Stimulated activated naive B cell treated with anti-CD40 and anti-IgM and Interleukin-4, amounts not matched to agents 10 μg/mL and 1 μg/mL and 100 μg/mL, for 72 hours (primary cell): ENCODE measurements at places on chromosomes 4 and X.

GRCh38 chr4:60745800-60746571, 454.1 kb upstream of the ADGRL3 start:
- no peak for DNase-seq

GRCh38 chr4:28427306-28428085, 1566.9 kb downstream of the STIM2 start:
- DNase-seq: no peak

GRCh38 chrX:56787734-56788152, 58.7 kb downstream of the NBDY start:
- no peak for DNase-seq

- DNase-seq: no peak
Measured at GRCh38 chr4:141098163-141098562, 35.1 kb downstream of the RNF150 start.

- no peak for DNase-seq
Measured at GRCh38 chrX:55488006-55488592, 1.5 kb downstream of the USP51 start.

GRCh38 chrX:22963196-22963595, 36.6 kb upstream of the DDX53 start:
- no peak for DNase-seq

DNA sequence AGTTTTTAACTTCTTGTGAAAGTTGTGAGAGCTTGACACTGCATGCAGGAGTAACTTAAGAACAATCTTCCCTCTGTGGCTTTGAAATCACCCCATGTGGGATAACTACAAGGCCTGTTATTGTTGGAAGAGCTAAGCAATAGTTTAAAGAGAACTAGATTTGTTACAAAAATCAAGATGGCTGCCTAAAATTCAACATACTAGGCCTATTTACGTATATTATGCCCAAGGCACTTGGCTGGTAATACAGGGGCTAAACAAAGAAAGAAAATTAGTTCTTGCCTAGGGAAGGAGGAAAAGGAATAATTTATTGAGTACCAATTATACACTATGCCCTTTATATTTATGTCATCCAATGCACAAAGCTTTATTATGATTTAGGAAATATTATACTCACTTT, 36.1 kb downstream of the DMD start:
- DNase-seq: no peak

DNA sequence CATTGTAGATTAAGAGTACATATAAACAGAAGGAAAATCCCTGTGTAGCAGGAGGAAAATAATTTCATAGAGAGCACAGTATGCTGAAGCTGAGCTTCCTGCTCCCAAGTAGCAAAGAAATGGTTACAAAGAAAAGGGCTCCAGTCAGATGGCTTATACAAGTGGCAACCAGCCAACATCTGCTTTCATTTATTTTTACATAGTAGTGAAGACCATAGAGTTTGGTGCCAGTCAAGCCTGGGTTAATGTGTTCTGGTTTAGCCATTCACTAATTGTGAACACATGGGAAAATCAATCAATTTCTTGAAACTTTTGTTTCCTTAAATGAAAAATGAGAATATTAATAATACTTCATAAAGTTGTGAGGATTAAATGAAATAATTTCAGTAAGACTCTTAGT, 111.3 kb upstream of the ELOVL6 start:
- DNase-seq: no peak

GRCh38 chr4:33625748-33626147, 2618.6 kb downstream of the ARAP2 start:
- DNase-seq: no peak

DNA sequence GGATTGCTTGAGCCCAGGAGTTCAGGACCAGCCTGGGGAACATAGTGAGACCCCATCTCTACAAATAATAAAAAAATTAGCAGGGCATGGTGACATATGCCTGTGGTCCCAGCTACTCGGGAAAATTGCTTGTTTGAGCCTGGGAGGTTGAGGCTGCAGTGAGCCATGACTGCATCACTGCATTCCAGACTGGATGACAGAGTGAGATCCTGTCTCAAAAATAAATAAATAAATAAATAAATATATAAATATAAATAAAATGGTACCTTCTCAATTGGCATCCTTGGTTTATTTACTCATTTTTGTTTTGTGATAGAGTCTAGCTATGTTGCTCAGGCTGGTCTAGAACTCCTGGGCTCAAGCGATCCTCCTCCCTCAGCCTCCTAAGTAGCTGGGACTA, 144.2 kb downstream of the CHRNA9 start:
- no peak for DNase-seq

- no peak for DNase-seq
Measured at GRCh38 chr4:45663003-45663402, 460.9 kb downstream of the GABRG1 start.

- DNase-seq: no peak
Measured at GRCh38 chr4:152385551-152385950, 150.3 kb downstream of the FBXW7 start.

DNA sequence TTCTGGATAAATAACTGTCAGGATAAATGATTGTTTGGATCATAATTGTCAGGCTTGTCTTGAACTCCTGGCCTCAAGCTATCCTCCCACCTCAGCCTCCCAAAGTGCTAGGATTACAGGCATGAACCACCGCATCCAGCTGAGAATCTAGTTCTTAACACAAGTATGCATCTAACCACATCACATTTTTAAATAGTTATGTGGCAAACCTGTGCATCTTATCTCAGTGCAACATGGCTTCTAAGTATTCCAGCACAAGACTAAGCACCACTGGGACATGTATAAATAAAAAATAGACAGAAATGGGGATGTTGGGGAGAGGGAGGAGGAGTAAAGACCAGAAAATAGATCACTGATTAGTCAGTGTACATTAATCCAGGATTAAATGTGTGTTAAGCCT, 74.7 kb upstream of the TBL1X start:
- no peak for DNase-seq

- DNase-seq: no peak
Measured at GRCh38 chrX:140949233-140949632, 53.2 kb upstream of the SPANXB1 start.

- DNase-seq: no peak
Measured at GRCh38 chr4:150501009-150501727, 80.8 kb upstream of the MAB21L2 start.

- DNase-seq: no peak
Measured at GRCh38 chr4:182207830-182208396, 35.3 kb upstream of the TENM3 start.

- no peak for DNase-seq
Measured at GRCh38 chr4:147948336-147948735, 216.4 kb downstream of the ARHGAP10 start.

- no peak for DNase-seq
Measured at GRCh38 chr4:8310306-8310705, 40.8 kb downstream of the HTRA3 start.

GRCh38 chrX:19791562-19791961, 95.8 kb downstream of the SH3KBP1 start:
- DNase-seq: no peak

GRCh38 chr4:45442466-45442865, 681.4 kb downstream of the GABRG1 start:
- DNase-seq: no peak

GRCh38 chrX:65971151-65971550, 68.7 kb downstream of the VSIG4 start:
- no peak for DNase-seq

- peak; percentile 6 for DNase-seq
Measured at GRCh38 chr4:112075129-112075753, 70.0 kb upstream of the FAM241A start.

DNA sequence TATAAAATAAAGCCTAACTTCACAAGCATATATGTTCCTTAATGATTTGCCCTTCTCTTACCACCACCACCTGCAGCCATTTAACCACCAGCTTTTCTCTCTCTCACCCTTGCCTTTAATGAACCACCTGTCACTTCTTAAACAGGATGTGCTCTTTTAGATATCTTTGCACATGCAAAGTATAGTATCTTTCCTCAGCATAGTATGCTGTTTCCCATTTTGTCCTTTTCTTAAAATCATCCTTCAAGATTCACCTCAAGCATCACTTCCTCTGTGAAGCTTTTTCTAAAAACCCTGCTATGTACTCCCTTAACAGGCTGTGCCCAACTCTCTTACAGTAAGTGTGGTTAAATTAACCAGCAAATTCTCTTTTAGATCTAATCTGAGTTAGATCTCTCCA, 8.2 kb upstream of the CNOT6L start:
- no peak for DNase-seq

DNA sequence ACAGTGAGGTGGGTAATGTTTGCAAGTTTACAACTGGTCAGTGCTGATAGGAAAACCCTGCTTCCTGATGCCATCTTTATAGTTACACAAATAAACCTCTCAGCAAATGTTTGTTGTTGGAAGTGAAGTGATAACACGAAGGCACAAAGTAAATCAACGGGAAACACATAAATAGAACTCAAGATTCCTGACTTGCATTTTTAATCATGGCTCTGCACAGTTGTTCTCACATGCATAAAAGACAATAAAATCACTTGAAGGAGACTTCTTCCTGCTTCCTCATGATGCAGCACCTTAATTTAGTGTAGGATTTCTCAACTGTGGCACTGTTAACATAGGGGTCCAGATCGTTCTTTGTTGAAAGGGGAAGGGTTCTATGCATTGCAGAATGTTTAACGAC, 907.7 kb downstream of the RAB28 start:
- no peak for DNase-seq

DNA sequence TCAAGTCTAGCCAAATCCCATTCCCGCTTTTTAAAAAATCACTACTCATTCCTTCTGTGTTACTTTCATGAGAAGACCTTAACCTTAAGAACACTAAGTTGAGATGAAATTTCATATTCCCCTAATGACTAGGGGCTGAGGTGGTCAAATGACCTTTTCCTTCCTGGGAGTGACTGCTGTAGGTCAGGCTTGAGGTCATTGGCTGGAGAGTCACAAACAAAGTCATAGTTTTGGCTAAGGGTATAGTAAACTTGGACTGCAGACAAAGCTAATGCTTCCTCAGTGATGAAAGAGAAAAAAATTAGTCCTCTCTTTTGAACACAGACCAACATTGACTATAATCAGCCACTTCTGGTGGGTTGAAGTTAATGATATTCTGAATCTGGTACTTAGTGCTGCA, 16.0 kb upstream of the FGF2 start:
- no peak for DNase-seq

GRCh38 chr4:145760961-145761929, 81.3 kb downstream of the C4orf51 start:
- no peak for DNase-seq

- no peak for DNase-seq
Measured at GRCh38 chr4:181662383-181662782, 580.8 kb upstream of the TENM3 start.

DNA sequence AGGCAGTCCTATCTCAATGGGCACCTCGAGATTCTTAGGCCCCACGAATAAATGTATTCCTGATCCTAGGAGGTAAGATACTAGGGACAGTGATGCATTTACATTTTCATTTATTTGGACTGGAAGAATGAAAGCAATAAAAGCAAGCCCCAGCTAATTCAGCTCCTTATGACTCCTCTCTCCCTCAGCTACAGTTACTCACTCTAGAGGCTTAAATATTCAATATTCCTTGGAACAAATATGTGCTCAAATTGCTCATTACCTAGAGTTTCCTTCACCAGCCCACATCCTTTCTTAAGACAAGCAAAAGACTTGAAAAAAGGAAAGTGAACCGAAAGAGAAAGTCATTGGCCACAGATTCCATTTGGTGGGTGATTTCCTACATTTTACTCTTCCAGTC, 13.9 kb downstream of the PAGE2 start:
- no peak for DNase-seq

DNA sequence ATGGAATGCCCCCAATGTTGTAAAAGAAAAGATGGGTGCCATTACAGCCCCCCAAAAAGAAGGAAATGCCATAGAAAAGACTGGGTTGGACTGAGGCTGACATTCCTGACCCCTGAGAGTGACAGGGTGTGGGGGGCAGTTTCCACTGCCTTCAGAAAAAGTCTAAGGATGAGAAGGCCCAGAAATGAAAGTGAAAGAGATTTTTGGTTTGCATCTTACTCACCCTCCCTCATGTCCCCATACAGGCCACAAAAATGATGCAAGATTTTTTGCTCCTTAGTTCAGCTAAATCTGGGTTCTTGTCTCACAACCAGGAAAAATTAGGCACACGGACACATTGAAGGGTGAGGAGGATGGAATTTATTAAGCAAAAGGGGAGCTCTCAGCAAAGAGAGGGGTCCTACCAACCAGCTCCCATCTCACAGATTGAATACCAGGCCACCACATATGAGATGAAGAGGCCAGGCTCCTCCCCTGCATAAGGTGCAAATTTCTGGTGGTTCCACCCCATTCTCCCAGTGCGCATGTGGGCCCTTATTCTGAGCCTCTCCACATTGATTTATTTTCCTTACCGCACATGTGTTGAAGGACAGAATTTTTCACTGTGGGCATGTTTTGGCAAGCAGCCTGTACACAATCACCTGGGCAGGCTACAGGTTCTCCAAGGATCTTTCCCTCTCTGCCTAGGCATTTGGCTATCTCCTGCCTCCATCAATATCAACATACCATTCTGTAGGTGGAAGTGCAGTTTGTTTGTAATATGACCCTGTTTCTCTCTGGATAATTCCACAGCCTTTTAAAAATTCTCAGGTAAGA, 18.8 kb downstream of the PPP4R3C start:
- no peak for DNase-seq

DNA sequence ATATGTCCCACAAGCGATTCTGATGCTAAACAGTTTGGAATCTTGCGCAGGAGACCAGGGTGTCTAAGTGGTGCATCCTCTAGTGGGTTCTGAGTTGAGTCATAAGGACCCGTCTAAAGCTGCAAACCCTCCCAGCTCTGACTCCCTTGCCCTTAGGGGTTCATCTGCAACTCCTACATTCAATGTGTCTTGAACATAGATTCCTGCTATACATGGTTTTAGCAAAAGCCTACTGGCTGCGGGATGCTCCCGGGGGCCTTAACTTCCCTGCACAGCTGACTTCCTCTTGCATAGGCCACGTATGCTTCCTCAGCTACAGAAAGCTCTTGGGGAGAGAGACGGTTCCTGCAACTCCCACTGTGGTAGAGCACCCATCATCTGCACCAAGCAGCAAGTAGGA, 236.7 kb downstream of the EVC2 start:
- no peak for DNase-seq

DNA sequence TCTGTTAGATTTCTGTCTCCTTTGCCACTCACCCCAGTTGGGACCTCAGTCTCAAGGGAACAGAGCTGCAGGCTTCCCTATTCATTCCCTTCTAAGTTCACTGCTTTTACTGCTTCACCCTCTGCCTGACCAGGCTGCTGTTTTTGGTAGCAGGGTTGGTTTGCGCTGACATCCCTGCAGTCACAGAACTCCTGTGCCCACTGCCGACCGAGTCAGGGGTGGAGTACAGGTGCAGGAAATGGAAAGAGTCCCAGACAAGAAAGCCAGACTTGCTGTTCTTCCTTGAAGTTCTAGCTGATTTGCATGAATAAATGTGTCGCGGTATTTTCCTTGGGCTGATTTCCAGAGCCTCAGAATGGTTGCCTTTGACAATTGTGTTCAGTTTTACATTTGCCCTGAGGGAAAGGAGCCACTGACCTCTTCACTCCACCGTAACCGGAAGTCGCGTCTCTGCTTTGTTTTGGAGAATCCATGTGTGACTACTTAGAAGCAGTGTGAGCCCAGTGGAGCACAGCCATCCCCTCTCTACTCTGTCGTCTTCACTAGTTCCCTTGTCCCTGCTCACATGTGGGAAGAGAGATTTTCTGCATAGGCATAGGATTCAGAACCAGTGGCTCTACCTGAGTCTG, 84.8 kb downstream of the TNIP2 start:
- DNase-seq: no peak

- no peak for DNase-seq
Measured at GRCh38 chr4:164770010-164770724, 16.2 kb downstream of the SMIM31 start.

GRCh38 chr4:2290974-2291704, 29.2 kb upstream of the MXD4 start:
- DNase-seq: peak; percentile 26

- DNase-seq: no peak
Measured at GRCh38 chrX:29541038-29541437, 674.3 kb upstream of the MAGEB2 start.
